ENCODE measurements at places on chromosomes 2 and 18.

- DNase-seq: no peak
Measured at GRCh38 chr2:71313016-71313766, 18.4 kb upstream of the ZNF638 start.

- no peak for DNase-seq
Measured at GRCh38 chr18:53946594-53946993, 277.9 kb downstream of the MBD2 start.

- DNase-seq: no peak
Measured at GRCh38 chr2:7438855-7439254, 521.6 kb downstream of the RNF144A start.

GRCh38 chr2:230160112-230160660 is 59.6 kb downstream of the SP110 start:
- DNase-seq: no peak

GRCh38 chr2:239532859-239533258 is 132.0 kb upstream of the HDAC4 start:
- DNase-seq: no peak

DNA sequence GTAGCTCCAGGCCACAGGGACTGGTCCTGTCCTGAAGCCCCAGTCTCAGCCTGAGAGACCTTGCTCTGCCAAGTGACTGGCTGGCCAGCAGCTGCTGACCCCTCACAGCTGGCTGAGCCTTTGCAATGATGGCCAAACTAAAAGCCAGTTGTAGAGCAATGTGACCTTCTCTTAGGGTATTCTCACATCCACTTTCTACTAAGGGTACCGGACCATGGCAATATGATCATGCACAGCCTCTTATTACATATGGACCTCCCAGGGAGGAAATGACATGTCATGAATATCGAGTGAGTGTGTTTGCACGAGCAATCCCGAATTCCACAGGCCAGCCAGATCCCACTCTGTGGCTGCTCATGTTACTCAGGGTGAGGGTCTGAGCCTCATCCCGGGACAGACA is 213.9 kb downstream of the VAPA start:
- no peak for DNase-seq

DNA sequence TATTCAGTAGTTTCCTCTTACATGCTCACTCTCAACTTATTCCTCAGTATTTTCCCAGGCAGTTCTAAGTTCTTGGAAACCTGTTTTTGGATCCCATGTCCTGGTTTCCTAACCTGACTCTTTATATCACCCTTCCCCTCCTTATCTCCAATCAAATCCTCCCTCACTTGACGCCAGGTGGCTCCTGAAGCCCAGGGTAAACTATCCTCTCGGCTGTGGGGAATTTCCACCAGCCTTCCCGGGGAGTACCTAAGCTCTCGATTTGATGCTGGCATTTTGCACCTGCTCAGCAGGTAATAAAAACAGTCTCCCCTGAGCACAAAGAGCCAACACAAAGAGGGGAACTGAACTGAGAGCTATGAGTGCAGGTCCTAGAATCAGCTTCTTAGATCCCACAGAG is 538.0 kb downstream of the SLC4A3 start:
- DNase-seq: no peak

DNA sequence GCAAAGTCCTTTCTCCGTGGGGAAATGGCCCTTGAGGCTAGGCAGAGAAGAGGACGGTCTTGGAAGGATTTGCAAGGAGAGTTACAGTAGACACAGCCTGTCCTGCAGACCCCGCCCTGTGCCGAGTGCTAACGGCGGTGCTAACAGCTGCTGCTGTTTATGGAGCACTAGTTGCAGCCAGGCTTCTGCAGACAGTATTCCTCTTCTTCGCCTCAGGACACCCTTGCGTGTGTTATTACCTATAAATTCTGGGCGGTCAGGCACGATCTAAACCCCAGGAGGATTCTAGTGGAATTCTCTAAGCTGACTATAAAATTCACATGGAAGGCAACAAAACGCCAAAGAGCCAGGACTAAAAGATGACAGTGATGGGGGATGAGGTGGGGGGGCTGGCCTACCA is 139.8 kb downstream of the GLI2 start:
- no peak for DNase-seq

DNA sequence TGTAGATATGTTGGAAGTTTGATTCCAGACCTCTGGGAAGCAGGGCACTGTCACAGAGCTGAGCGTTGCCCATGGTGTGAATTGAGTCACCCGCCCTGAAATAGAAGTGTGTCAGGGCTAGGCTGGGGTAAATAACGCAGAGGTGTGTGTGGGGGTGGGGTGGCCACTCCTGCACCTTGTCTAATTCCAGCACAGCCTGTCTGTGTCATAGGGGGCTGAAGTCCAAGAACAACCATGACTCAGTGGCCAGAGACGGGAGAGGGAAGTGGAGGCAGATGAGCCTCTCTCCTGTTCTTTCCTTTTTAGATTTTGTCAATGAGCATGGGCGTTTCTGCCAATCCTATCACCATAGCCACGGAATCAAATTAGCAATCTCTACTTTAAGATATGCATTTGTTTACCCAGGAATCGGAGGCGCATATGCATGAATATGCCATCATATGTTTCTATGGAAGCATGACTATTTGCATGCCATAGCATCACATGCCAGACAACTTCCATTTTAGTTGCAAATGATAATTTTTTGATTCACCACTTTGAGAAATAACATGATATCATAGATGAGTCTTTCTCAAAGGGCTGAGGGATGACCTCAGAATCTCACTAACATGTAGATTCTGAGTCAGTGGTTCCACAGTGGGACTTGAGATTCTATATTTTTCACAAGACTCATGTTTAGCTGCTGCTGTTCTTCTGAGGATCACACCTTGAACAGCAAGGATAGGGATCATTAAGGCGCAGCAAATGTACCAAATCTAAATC is 852.9 kb downstream of the DCDC2C start:
- DNase-seq: no peak

GRCh38 chr2:184637781-184638180 is 39.5 kb downstream of the ZNF804A start:
- no peak for DNase-seq

GRCh38 chr18:70693246-70693645 is 404.4 kb downstream of the SOCS6 start:
- DNase-seq: no peak

DNA sequence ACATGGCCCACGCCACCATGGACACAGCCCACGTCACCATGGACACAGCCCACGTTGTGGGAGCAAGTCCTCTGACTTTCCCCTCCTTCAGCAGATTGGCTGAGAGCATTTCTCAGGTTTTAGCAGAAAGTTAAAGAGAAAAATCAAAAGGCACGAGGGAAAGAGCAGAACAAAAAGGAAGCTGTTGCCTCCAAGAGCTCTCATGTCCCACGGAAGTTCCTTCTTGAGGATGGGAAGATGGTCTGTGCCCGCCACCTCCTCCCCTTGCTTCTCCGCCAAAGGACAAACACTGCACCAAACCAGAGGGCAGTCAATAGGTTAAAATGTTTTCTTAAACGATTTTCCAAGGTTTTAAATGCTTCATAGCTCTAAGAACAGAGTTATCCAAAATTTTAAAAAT is 148.4 kb downstream of the HDAC4 start:
- DNase-seq: no peak

DNA sequence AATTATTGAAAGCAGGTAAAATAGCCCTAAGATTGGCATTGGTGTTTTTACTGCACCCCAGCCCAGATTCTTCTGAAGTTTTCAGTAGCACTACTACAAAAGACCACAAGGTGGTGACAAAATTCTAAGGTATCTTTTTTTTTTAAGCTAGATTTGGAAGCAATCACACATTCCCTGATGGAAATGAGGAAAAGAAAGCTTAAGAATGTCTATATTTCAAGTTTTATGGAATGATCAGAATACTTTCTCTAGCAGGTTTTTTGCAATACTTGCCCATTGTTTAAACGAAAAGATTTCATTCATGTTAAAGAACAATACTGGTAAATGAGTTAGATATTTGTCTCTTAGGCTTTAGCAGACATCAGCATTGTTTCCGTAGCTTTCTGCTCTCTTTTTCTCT is 32.1 kb upstream of the ZNF638 start:
- no peak for DNase-seq

- no peak for DNase-seq
Measured at GRCh38 chr18:24631243-24632025, 171.0 kb downstream of the HRH4 start.

DNA sequence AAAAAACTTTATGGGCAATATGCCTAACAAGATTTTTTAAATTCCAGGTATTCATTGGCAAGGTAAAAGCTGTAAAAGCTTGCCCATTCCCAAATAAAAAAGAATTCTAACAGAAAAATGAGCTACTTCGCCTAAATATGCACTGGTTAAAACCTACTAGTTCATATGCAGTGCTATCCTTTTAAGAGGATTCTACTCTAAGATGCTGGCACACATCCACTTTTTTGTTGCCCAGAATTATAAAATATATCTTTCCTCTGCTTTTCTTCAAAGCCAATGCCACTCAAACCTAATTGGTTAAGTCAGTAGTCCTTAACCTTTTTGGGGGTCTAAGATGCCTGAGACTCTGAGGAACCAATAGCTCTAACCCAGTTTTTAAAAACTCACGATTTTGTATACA is 3.2 kb downstream of the XPO1 start:
- DNase-seq: no peak

DNA sequence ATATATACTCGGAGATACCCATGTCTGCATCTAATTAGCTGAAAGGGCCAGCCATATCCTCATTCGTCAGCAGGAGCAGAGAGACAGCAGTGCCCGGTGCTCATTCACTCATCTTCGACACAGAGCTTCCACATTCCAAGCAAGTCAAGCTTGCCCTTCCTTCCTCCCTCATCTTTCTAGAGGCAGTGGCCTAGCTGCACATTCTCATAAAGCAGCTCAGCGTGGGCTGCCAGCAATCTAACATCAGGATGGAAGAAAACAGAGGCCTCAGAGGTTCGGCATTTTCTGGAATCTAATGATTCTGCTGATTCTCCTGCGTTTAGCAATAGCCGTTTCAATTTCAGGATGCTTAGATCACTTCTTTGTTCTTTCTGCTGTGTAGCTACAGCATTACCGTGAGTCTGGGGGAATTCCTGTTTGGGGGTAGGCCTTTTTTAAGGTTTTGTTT is 68.8 kb downstream of the CLHC1 start:
- no peak for DNase-seq

GRCh38 chr2:46748735-46749531 is 166.7 kb downstream of the MCFD2 start:
- no peak for DNase-seq

DNA sequence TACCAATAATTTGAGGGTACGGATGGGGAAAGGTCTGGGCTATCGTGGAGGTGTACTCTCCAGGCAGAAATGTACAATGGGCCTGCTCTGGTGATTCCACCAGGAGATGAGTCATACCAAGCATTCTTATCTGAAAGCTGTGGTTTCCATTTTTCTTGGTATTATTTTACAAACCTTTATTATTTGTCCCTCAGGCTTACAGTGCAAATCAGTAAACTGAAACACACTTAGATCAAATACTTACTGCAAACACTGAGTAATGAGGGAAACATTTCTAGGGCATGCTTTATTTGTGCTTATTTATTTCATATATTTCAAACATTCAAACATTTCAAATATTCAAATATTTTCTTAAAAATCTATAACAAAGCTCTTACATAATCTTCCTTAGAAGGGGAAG is 319.8 kb downstream of the RND3 start:
- no peak for DNase-seq

GRCh38 chr2:217338306-217338916 is 478.5 kb upstream of the TNP1 start:
- DNase-seq: no peak

DNA sequence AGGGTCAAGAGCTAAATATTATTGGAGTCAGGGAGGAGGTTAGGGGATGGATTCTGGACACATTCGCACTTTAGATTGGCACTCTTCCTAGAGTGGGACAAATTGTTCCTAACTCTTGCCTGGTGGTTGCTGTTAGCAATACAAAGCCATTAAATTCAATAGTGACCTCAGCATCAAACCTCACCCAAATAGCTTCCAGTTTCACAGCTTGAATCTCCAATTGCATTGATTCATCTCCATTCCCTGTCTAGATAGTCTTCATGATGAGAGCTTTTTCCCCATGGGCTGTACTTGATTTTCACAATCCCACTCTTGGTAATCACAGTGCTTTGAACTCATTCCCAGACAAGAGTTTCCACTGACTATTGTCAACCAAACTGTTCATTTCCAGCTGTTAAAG is 585.9 kb upstream of the SYT4 start:
- DNase-seq: no peak

- no peak for DNase-seq
Measured at GRCh38 chr18:59011289-59011688, 128.4 kb upstream of the SEC11C start.

GRCh38 chr2:5322396-5322795 is 369.8 kb upstream of the SOX11 start:
- no peak for DNase-seq

DNA sequence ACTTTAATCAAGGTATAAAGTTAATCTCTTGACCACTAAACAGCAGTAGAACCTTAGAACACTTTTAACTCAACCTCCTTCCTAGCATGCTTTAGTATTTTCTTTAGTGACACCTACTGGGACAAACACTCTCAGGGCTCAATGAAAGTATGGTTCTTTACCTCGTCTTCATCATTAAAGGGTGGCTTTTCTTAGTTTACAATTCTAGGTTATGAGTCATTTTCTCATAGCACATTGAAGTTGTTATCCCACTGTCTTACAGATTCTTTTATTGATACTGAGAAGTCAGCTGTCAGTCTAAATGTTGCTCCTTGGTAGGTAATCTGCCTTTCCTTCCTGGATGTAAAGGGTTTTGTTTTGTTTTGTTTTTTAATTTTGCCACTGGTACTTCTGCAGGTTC is 38.0 kb downstream of the SIGLEC15 start:
- DNase-seq: no peak

DNA sequence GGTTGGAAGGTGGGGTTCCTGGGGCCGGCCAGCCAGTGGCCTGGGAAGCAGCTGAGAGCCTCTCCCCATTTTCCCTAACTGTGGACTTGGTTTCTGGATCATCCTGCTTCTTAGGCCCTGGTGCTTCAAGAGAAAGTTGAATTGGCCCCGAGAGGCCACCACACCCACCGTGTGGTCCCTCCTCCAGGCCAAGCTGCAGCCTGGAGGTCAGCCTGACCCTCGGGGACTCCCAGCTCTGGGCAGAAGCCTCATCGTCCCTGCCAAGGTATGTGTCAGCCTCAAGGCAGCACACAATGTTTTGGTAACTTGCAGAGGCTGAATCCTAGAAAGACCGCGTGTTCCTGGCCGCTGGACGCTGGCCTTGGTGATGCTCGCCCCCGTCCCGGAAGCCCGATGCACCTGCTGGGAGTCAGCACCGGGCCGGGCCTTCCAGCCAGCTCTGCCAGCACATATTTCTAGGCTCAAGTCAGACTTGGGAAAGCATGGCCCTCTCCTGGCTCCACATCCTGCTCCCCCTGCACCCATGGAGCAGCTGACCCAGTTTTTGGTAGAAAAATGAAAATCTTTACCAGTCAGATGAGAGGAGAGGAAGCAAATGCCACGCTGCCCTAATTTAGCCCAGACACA is 72.6 kb downstream of the ACTR2 start:
- no peak for DNase-seq

DNA sequence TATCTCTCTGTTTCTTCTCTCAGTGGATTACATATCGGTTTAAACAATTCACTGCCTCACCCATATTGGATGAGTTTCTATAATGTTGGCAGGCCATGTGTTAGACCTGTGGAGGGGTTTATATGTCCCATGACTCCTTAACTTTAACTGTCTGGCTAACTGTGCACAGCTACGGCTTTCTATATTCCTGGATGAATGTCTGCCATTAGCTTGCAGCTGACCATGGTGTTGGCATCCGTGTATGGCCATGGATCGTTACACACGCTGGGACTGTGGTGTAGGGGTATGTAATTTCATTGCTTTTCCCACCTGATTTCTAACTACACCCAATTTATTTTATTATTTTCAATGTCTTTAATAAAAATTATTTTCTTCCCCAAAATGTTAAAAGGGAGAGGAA is 3.3 kb upstream of the TANC1 start:
- no peak for DNase-seq

- DNase-seq: no peak
Measured at GRCh38 chr18:77140439-77141109, 8.0 kb upstream of the MBP start.

All from stimulated activated CD4-positive, alpha-beta T cell treated with anti-CD3 and anti-CD28 coated beads, Interleukin-1b, Interleukin-23, amount 100 ng/mL, for 1 hour (primary cell).